ENCODE measurements at places on chromosomes 2 and 18. TPM values are rescaled to one million over a fixed set of nuclear protein-coding genes. Genes with fewer than 3 reads are reported as not detected.

DNA sequence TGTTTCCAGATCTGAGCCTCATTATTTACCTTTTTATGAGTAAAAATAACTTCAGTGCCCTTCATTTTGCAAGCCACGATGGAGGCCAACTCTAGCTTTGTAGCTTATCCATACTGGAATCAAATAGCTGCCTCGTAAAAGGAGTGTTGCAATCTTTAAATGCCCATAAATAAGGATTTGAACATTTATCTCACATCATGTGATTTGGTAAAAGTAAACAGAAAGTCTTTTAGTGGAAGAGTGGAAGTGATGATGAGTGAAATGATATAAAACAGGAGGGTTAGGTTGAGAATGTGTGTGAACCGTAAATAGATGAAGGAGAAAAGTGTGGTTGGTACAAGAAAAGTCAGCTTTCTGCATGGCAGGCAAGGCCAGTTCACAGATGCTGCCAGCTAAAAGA, 348.9 kb downstream of the OSR1 start:
- no peak overlapping the region for H3K27ac ChIP-seq
- no peak for DNase-seq
- H3K36me3 ChIP-seq: no peaks in the 10 kb centered on the region
- H3K27me3 ChIP-seq: no peaks in the 10 kb centered on the region

DAW1 gene
- 1.1 TPM for total RNA-seq

MDH1B gene
- total RNA-seq: 0.77 TPM

- DNase-seq: no peak
- H3K27me3 ChIP-seq: no peaks in the 10 kb centered on the region
- no peaks in the 10 kb centered on the region for H3K36me3 ChIP-seq
- no peak overlapping the region for H3K27ac ChIP-seq
- H3K4me1 ChIP-seq: peaks cover 5% of the 10 kb centered on the region
- H3K4me3 ChIP-seq: no peak overlapping the region
Observed at GRCh38 chr2:109049022-109049421, 60.0 kb upstream of the EDAR start.

DNA sequence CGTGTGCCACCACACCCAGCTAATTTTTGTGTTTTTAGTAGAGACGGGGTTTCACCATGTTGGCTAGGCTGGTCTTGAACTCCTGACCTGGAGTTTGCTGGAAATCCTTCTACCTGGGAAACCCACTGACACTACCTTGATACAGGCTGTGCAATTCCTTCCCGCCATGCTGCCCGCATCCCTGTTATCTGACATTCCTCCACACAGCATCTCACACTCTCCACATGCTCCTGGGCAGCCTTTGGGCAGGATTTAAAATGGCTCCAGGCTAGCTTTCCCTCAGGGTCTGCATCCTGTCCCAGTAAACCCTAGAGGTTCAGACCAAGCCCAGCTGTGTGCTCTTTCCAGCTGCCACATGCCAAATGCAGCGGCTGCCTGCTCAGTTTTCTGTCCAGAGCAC, 319.5 kb upstream of the CXCR4 start:
- no peak overlapping the region for H3K27ac ChIP-seq
- no peak for DNase-seq
- peaks cover 44% of the 10 kb centered on the region for H3K27me3 ChIP-seq
- no peak overlapping the region for H3K4me3 ChIP-seq
- H3K4me1 ChIP-seq: no peaks in the 10 kb centered on the region

DARS1 gene
- 66.5 TPM for total RNA-seq

All from MCF 10A (cell line).